Left renal pelvis (tissue), 4 donors: ENCODE measurements at places on chromosomes 6 and 20. TPM values are rescaled to one million over a fixed set of nuclear protein-coding genes. Genes with fewer than 3 reads are reported as not detected.

Gene OOEP
- polyA plus RNA-seq: not detected

Gene KHDRBS2
- 0.48 TPM for polyA plus RNA-seq

Gene BAG2
- polyA plus RNA-seq: 6.4 TPM

Gene TENT5A
- polyA plus RNA-seq: 3.4 TPM

Gene RIPOR3
- 6.0 TPM for polyA plus RNA-seq
